ENCODE measurements at places on chromosomes 5 and 9. TPM values are rescaled to one million over a fixed set of nuclear protein-coding genes. Genes with fewer than 3 reads are reported as not detected.

CDC20B gene
- total RNA-seq = not detected

PCDHGB2 gene
- 6.7 TPM for total RNA-seq

ZFP62 gene
- total RNA-seq = 10.6 TPM

OCLN gene
- total RNA-seq = 2.7 TPM

GLRA1 gene
- total RNA-seq = not detected

SLC6A3 gene
- total RNA-seq = 0.16 TPM

GRCh38 chr5:20678814-20679298, 690.9 kb upstream of the CDH18 start:
- H3K4me1 ChIP-seq = no peaks in the 10 kb centered on the region
- H3K4me3 ChIP-seq = no peak overlapping the region
- H3K36me3 ChIP-seq = no peaks in the 10 kb centered on the region

DNA sequence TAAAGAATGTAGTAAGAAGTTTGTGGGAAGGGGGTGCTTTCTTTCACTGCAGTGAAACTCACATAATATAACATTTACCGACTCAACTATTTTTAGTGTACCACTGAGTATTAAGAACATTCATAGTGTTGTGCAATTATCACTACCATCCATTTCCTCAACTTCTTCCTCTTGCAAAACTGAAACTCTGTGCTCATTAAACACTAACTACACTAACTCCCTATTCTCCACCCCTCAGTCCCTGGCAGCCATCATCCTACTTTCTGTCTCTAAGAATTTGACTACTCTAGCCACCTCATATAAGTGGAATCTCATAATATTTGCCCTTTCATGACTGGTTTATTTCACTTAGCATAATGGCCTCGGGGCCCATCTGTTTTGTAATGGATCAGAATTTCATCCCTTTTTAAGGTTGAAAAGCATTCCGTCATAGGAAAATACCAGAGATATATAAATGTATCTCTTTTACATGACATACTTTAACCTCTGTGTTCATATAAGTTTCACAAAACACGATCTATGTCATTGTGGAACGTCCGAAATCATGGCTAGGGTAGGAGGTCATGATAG, 56.3 kb upstream of the DIRAS2 start:
- no peak overlapping the region for H3K27ac ChIP-seq
- DNase-seq = no peak
- H3K4me1 ChIP-seq = no peaks in the 10 kb centered on the region
- H3K4me3 ChIP-seq = no peak overlapping the region

- H3K27ac ChIP-seq = no peak overlapping the region
- H3K4me1 ChIP-seq = no peaks in the 10 kb centered on the region
- no peaks in the 10 kb centered on the region for H3K27me3 ChIP-seq
- DNase-seq = no peak
- H3K36me3 ChIP-seq = no peaks in the 10 kb centered on the region
Observed at GRCh38 chr9:114286146-114286679, 36.7 kb upstream of the ORM1 start.

- H3K36me3 ChIP-seq = peaks cover 13% of the 10 kb centered on the region
- no peaks in the 10 kb centered on the region for H3K27me3 ChIP-seq
- DNase-seq = no peak
Observed at GRCh38 chr9:137175345-137175961, 3.6 kb upstream of the TMEM210 start.

- H3K36me3 ChIP-seq = no peaks in the 10 kb centered on the region
- DNase-seq = peak; percentile 62
- no peaks in the 10 kb centered on the region for H3K27me3 ChIP-seq
- H3K4me1 ChIP-seq = peaks cover 10% of the 10 kb centered on the region
Observed at GRCh38 chr5:159341906-159342310, 11.6 kb upstream of the IL12B start.

DNA sequence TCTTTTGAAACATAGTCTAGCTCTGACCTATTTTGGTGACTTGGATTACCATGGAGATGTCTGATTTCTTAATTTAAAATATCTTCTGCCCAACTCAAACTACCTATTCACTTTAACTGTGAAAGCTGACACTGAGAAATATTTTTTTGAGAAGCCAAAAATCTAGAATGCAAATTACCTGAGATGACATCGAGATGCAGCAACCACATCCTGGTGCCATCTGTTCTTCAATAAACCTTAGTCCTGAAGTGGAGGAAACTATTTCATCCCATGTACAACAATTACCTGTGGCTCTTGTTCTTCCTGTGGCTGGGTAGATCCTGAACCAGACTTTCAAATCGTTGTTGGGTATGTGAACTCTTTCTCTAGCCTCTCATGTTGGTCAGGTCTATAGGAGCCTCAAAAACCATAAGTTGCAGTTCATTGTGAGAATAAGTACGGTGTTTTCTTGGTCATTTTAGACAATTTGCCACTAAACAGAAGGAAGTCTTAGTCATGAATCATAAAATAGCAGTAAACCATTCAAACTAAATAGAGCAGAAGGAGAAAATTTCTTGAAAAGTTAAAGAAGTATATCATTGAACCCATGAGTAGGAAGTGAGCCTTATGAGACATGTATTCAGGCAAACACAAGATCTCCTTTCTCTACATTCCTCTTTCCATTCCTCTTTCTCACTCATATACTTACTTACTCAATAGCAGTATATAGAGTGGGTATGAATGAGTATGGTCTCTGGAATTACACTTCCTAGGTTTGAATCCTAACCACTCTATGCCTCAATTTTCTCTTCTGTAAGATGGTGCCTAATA, 176.0 kb downstream of the HMHB1 start:
- no peak for DNase-seq
- no peak overlapping the region for H3K4me3 ChIP-seq
- H3K27me3 ChIP-seq = no peaks in the 10 kb centered on the region
- no peak overlapping the region for H3K27ac ChIP-seq

DNA sequence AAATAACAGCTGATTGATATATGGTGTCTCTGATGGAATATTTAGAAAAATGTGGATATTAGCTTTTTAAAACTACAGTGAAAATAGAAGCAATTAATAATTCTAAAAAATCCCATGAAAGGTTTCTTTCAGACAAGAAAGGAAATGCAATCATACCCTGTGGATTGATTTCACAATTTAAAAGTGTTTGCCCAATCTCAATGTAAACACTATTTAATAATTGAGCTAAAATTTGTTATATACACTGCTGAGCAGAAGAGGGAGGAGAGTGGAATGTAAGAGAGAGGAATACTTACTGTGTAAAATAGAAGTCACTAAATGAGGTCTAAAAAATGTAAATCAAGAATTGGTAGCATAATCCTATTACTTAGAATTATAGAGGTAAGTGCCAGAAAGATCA, 76.9 kb downstream of the FEM1C start:
- no peaks in the 10 kb centered on the region for H3K27me3 ChIP-seq
- H3K36me3 ChIP-seq = no peaks in the 10 kb centered on the region
- H3K4me1 ChIP-seq = peaks cover 22% of the 10 kb centered on the region
- no peak overlapping the region for H3K4me3 ChIP-seq
- no peak overlapping the region for H3K27ac ChIP-seq

- H3K27me3 ChIP-seq = no peaks in the 10 kb centered on the region
- no peak overlapping the region for H3K4me3 ChIP-seq
- DNase-seq = no peak
- no peaks in the 10 kb centered on the region for H3K36me3 ChIP-seq
- peaks cover 7% of the 10 kb centered on the region for H3K4me1 ChIP-seq
Observed at GRCh38 chr5:158758675-158759074, 341.0 kb downstream of the EBF1 start.

DNA sequence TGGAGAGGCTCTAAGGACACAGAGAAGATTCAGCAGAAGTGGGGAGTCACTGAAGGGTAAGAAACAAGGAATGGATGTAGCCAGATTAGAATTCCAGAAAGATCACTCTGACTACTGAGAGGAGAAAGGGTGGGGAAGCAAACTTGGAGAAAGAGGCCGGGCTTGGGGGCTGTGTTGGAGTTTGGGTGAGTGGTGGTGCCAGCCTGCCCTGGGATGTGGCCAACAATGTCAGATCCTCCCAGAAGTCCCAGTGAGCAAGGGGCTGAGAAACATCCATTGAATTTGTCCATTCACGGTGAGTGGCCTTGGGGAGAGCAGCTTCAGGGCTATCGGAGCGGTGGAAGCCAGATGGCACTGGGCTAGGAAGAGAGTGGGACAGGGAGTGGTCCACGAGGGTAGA, 60.4 kb downstream of the COL15A1 start:
- no peaks in the 10 kb centered on the region for H3K4me1 ChIP-seq
- H3K27ac ChIP-seq = no peak overlapping the region
- H3K27me3 ChIP-seq = no peaks in the 10 kb centered on the region
- no peak for DNase-seq
